ENCODE measurements at places on chromosomes 2 and 18. TPM values are rescaled to one million over a fixed set of nuclear protein-coding genes. Genes with fewer than 3 reads are reported as not detected.

The SCYGR3 gene
- not detected for total RNA-seq

The SP100 gene
- total RNA-seq, result 165 TPM

The ANKRD29 gene
- not detected for total RNA-seq

- peaks cover 22% of the 10 kb centered on the region for H3K4me1 ChIP-seq
- no peak for DNase-seq
- peaks cover 2% of the 10 kb centered on the region for H3K27me3 ChIP-seq
- H3K27ac ChIP-seq, result no peak overlapping the region
These were observed 23.0 kb downstream of the ZFP36L2 start for GRCh38 chr2:43203373-43203772.

DNA sequence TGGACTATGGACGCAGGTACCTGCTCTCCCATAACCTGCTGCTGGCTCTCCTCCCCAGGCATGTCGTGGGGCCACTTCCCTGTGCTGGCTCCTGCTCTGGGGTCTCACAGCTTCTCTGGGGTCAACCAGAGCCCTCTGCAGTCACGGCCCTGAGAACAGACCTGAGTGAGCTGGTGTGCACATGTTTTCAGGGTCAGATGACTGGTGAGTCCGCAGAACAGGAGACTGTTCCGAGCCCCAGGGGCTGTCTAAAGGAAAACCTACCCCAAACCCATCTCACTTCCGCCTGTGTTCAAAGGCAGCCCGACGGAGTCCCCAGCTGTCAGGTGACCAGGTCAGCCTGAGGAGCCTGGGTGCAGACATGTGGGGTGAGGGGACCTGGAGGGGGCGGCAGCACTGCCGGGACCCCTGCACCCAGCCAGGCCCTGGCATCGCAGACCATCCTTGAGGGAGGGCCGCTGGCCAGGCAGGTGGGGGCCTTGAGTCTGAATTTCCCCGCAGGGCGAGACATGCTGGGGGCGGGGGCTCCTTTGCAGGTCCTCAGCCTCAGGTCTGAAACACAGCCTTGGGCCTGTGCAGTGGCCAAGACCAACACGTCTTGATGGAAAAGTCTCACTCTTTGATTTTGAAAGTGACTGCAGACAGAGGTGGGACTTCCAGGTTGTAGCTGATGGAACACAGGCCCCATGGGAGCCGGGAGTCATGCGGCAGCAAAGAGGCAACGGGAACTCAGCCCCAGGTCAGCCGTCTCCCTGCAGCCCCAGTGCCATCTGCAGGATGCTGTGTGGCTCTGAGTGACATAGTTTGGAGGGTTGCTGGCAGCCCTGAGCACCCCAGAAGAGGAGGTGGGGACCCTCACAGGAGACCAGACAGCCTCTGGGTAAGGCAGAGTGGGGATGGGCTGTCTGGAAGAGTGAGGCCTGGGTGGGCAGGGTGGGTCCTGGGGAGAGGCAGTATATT, 65.3 kb downstream of the TWIST2 start:
- H3K27ac ChIP-seq, result no peak overlapping the region
- H3K36me3 ChIP-seq, result no peaks in the 10 kb centered on the region
- H3K4me3 ChIP-seq, result no peak overlapping the region
- no peak for DNase-seq
- H3K27me3 ChIP-seq, result peaks cover 3% of the 10 kb centered on the region

All from activated CD4-positive, alpha-beta T cell treated with anti-CD3 and anti-CD28 coated beads, Interleukin-2, amount 10 ng/mL, durations not matched to agents 24 days and 14 days (primary cell).